Activated naive CD4-positive, alpha-beta T cell treated with anti-CD3 and anti-CD28 coated beads for 36 hours (primary cell): ENCODE measurements at places on chromosomes 12 and 14. TPM values are rescaled to one million over a fixed set of nuclear protein-coding genes. Genes with fewer than 3 reads are reported as not detected.

Gene TMPRSS12
- total RNA-seq, result not detected

Gene ISM2
- not detected for total RNA-seq

DNA sequence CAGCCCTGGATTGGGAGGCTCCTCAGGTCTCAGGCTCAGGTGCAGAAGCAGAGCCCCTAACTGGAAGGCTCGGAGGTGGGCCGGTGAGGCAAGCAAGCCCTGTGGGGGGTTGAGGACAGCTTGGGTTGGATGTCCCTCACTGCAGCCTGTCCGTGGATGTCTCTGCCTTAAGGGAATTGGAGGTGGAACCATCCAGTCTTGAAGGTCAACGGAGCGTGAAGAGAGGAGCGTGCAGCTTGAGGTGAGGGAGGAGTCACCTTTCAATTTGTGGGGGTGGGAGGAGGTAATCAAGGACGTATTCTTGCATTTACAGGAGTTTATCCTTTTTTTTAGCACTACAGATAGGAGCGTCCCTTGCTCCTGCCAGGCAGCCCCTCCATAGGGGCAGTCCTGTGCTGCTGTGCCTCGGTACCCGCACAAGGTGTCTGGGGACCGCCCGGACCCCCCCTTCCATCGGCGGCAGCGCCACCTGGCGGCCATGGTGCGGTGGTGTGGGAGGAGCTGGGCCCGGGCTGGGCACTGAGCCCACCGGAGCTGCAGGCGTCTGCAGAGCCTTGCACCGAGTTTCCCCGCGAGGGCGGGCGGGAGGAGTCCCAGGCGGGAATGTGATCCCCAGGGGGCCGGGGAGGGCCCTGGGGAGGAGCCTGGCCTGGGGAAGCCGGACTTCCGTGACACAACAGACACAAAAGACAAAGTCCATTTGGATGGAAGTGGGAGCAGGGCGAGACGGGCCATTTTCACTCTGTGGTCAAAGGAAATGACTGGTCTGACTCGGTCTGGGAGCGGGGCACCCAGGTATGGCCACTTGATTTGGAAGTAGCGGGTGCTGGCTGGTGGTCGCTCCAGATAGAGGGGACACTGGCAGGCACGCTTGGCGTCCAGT is 864 bp downstream of the DNAJC22 start:
- no peaks in the 10 kb centered on the region for H3K36me3 ChIP-seq
- peaks cover 58% of the 10 kb centered on the region for H3K27me3 ChIP-seq
- H3K4me1 ChIP-seq, result peaks cover 41% of the 10 kb centered on the region
- no peak overlapping the region for H3K27ac ChIP-seq

- H3K27me3 ChIP-seq, result no peaks in the 10 kb centered on the region
- no peaks in the 10 kb centered on the region for H3K4me1 ChIP-seq
- DNase-seq, result no peak
- no peaks in the 10 kb centered on the region for H3K36me3 ChIP-seq
Measured at GRCh38 chr12:71243370-71243769, 85.6 kb upstream of the TSPAN8 start.
